ENCODE measurements at places on chromosomes 16 and 17. TPM values are rescaled to one million over a fixed set of nuclear protein-coding genes. Genes with fewer than 3 reads are reported as not detected.
A peak's percentile ranks its signal among the peaks of the same experiment; 100 is the strongest.

GRCh38 chr17:37432671-37433070, 26.0 kb downstream of the TADA2A start:
- DNase-seq: no peak

- DNase-seq: no peak
These were observed 64.6 kb upstream of the CLEC18B start for GRCh38 chr16:74485916-74486315.

DNA sequence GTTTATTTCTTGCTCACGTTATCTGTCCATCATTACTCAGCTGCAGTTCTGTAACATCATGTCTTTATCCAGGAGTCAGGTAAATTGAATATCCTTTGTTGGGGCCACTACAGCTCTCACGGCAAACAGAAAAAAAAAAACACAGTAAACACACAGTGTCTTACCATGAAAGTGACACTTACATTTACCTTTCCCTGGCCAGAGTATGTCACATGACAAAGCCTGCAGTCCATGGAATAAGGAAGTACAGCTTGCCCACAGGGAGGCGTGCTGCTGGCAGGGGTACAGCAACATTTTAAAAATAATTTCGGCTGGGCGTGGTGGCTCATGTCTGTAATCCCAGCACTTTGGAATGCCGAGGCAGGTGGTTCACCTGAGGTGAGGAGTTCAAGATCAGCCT, 85.7 kb upstream of the HS3ST4 start:
- no peak for DNase-seq

- DNase-seq: no peak
These were observed 131.8 kb downstream of the STX8 start for GRCh38 chr17:9443811-9444210.

DNA sequence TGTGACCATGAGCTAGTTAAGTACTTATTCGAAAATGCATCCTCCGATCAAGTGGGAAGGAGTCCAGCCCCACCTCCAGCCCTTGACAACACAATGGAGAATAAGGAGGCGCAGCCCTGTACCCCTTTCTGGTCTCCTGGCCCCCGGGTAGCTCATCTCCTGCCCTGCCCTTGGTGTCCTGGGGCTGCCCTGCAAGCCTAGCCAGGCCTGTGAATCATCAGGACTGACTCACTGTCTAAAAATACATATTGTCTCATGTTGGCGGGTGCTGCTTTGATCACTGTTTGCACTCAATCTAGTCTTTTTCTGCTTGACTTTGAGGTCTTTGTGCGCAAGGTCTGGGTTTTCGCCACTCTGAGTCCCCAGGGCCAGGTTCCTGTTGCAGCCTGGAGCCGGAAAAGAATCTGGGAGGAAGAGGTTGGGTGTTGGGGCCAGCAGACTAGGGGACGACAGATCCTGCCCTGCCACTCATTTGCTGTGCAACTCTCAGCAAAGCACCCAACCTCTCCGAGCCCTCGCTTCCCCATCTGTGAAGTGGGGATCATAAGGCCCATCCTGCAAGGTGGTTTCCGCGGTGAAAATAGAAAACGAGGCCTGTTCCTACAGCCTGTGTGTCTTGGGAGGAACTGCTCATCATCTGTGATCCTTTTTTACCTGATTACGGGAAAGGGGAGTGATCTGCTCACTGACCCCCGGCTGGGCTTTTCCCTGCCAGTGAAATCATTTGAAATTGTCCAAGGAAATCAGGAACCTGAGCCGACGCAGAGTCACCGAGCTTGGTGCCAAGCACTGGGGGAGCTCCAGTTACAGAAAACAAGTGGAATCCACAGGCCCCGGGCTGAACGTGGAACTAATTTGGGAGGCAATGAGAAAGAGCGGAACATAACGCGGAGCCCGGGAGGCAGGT, 230.4 kb downstream of the PARN start:
- DNase-seq: peak; percentile 2

DNA sequence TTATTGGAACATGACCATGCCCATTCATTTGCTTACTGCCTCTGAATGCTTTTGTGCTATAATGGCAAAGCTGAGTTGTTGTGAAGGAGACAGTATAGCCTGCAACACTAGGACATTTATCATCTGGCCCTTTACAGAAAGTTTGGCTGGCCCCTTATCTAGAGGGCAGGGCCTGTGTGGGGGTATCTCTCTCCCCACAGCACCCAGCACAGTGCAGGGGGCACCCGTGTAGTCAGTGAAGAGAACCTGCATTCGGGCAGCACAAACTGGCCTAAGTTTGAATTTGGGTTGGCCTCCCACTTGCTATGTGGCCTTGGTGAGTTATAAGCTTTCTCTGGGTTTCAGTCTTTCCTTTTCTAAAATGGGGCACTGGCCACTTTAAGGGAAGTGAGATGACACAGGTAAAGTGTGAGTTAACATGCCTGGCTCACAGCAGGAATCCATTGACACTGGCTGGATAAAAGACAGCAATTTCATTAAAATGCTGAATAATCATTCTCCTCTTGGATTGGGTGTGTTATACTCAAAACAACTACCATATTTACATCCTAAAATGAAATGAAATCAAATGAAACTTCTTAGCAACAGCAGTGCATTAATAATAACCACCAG, 12.1 kb downstream of the UBE2O start:
- no peak for DNase-seq

- DNase-seq: no peak
These were observed 241.4 kb downstream of the PMP22 start for GRCh38 chr17:15023589-15024336.

GRCh38 chr17:49349541-49349940, 12.5 kb downstream of the ZNF652 start:
- no peak for DNase-seq

DNA sequence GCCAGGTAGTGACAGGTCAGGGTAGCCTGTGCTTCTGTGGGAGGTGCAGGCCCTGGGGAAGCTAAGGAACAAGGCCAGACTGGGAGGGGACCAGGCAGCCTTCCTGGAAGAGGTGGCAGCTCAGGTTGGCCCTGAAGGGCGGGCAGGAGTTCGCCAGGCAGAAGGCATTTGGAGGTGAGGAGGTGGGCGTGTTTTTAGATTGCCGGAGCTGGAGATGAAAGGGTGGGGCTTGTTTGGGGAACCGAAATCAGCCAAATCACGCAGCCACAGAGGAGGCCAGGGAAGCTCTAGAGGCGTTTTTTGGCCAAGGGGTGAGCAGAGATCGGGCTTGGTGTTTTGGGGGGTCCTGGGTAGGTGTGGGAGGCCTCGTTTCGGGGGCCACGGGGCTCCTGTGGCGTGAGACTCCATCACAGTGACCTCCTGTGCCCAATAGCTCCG, 7.6 kb downstream of the ADCY7 start:
- peak; percentile 68 for DNase-seq

GRCh38 chr17:77049440-77049839, 91.3 kb upstream of the SEC14L1 start:
- DNase-seq: no peak

- no peak for DNase-seq
These were observed 51.7 kb downstream of the SNX11 start for GRCh38 chr17:48159232-48159631.

Gene ABCC11
- 0.54 TPM for total RNA-seq

- DNase-seq: no peak
These were observed 11.5 kb downstream of the KCNG4 start for GRCh38 chr16:84228256-84228838.

- DNase-seq: no peak
These were observed 24.5 kb upstream of the HS3ST2 start for GRCh38 chr16:22789281-22789945.

Gene SOX8
- 2.1 TPM for total RNA-seq

Gene CHST6
- not detected for total RNA-seq

GRCh38 chr17:50397919-50398285, 579 bp upstream of the LRRC59 start:
- no peak for DNase-seq

Gene ACE
- 0.36 TPM for total RNA-seq

Gene ETV4
- 5.4 TPM for total RNA-seq

DNA sequence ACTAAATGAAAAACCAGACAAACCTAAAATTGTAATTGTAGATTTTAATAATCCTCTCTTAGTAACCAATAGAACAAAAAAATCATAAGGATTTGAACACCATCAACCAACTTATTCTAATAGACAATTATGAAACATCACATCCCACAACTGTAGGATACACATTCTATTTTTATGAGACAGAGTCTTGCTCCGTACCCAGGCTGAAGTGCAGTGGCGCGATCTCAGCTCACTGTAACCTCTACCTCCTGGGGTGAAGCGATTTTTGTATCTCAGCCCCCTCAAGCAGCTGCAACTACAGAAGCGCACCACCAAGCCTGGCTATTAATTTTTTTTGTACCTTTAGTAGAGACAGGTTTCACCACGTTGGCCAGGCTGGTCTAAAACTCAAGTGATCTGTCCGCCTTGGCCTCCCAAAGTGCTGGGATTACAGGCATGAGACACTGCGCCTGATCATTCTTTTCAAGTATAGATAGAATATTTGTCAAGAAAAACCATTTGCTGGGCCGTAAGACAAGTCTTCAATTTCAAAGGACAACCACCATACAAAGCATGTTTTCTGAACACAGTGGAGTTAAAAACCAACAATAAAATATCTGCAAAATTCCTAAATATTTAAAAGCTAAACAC, 49.8 kb downstream of the CREBBP start:
- DNase-seq: no peak

Gene MYH13
- not detected for total RNA-seq

Gene E2F4
- total RNA-seq: 105 TPM

Gene BCKDK
- total RNA-seq: 55.1 TPM

Gene IL34
- total RNA-seq: not detected

DNA sequence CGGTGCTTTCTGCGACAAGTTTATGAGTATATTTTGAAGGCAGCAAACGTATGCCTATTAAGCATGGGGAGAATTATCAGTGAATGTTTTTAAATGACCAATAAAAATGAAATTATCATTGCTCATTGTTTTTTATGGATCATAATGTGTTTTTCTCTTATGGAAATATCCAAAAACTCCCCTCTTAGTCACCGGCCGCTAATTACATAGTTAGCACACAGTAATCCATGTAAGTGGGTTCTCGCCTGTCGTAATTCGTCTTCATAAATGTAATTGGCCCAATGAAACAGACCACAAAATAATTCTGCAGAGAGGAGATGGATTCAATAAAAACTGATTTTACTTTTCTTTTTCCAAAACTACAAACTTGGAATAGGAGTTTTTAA, 69.3 kb downstream of the WSCD1 start:
- DNase-seq: no peak
